ENCODE measurements at places on chromosomes 2 and 18. TPM values are rescaled to one million over a fixed set of nuclear protein-coding genes. Genes with fewer than 3 reads are reported as not detected.

CLIP4 gene
- 0.18 TPM for total RNA-seq

STPG4 gene
- not detected for total RNA-seq

FIGN gene
- total RNA-seq: 0.02 TPM

CXCR1 gene
- total RNA-seq: not detected

SOX11 gene
- total RNA-seq: not detected

SIX2 gene
- total RNA-seq: not detected

C1QL2 gene
- total RNA-seq: not detected

CHRND gene
- not detected for total RNA-seq

TNFAIP6 gene
- total RNA-seq: not detected

SOWAHC gene
- total RNA-seq: 0.04 TPM

PROKR1 gene
- 0.18 TPM for total RNA-seq

UGT1A9 gene
- total RNA-seq: not detected

PTPN2 gene
- total RNA-seq: 40.3 TPM

LRRFIP1 gene
- total RNA-seq: 31.4 TPM

ARHGAP28 gene
- total RNA-seq: 5.2 TPM

FAM110C gene
- total RNA-seq: not detected

FBXO36 gene
- 0.29 TPM for total RNA-seq

FSIP2 gene
- total RNA-seq: 0.04 TPM

GPAT2 gene
- total RNA-seq: 0.94 TPM

SCN9A gene
- total RNA-seq: 8.5 TPM

PLCL1 gene
- total RNA-seq: 8.9 TPM

All from K562 (cell line).